ENCODE measurements at places on chromosomes 5 and 9. TPM values are rescaled to one million over a fixed set of nuclear protein-coding genes. Genes with fewer than 3 reads are reported as not detected.

- DNase-seq = no peak
These were observed 8.0 kb downstream of the GFPT2 start for GRCh38 chr5:180345186-180345585.

PCDHB3 gene
- total RNA-seq = 8.0 TPM

- no peak for DNase-seq
These were observed 8.6 kb upstream of the PITX1 start for GRCh38 chr5:135042595-135042994.

RORB gene
- 0.05 TPM for total RNA-seq

- no peak for DNase-seq
These were observed 121.1 kb downstream of the FBXL17 start for GRCh38 chr5:108260858-108261170.

GRCh38 chr5:73506459-73506955, 8.3 kb downstream of the BTF3 start:
- no peak for DNase-seq

- no peak for DNase-seq
These were observed 16.4 kb upstream of the ANXA6 start for GRCh38 chr5:151173711-151174611.

QRFP gene
- total RNA-seq = not detected

- DNase-seq = no peak
These were observed 24.5 kb downstream of the RETREG1 start for GRCh38 chr5:16592255-16592654.

DNA sequence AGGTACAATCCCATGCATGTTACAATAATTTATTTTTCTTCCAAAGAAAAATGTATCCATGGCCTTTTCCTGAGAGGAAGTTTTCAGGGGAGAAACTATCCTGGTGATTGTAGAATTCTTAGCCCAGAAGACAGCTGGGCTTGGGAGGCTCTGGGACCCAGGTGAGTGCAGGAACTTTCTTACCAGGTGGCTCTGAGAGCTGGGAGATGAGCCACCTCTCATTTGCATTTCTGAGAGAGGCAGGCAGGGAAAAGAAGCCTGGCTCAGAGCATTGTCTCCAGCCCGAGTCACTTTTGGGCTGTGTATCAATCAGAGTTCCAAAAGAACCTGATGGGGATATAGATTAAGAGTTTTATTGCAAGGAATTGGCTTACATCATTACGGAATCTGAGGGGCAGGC, 52.7 kb downstream of the ALG2 start:
- DNase-seq = no peak

FRMPD1 gene
- not detected for total RNA-seq

RAB3C gene
- 0.02 TPM for total RNA-seq

SCGB3A2 gene
- not detected for total RNA-seq

DNA sequence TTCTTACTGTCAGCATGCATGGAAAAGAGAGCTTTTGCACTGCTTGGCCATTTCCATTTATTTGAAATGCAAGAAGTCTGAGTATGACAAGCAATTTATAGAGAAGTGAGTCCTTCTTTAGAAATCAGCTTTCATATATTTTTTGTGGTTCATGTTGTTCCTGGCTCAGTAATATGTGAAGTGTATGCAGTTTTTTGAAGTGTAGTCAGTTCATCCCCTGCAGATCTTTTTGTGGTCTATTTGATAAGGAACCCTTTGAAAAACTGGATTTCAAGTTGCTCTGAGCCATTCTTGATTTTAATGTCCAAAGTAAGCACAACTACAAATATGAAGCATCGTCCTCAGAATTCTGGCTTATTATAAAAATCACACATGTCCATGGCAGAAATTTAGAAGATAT, 294.1 kb upstream of the SMC2 start:
- no peak for DNase-seq

CAMSAP1 gene
- total RNA-seq = 21.5 TPM

DNA sequence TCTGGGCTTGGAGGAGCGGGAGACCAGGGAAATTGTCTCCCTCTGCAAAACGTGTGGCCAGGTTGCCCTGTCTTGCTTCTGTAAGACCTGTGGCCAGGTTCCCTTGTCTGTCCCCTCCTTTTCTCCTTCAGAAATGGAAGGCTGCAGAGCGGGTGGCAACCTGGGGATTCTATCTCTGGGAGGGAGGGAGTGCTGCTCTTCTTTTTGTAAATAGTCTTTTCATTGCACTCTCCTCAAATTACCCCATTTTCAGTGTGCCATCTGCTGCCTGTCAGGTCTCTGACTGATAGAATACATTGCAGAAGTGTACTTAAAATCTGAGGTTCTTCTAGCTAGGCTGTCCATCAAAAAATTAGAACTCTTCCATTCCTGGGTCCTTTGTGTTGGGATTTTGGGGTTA, 126.0 kb downstream of the GABRB2 start:
- DNase-seq = no peak

DNA sequence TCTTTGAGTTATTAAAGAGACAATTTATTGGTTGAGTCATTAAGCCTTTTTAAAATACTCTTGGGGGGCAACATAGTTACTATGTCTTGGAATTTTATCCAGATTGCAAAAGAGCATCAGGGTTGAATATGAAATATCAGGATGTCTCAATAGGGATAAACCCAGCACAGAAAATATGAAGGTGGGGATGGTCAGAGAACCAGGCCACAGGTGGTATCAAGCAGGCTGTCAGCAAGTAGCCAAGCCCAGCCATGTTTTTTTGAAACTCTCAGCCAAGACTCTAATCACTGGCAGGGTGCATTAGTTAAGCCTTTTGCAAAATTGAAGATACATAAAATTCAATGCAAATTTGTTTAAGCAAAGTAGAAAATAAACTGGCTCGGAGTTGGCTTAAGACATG, 468.9 kb downstream of the DTWD2 start:
- no peak for DNase-seq

GRCh38 chr5:122400341-122400740, 88.3 kb downstream of the SNCAIP start:
- no peak for DNase-seq

DNA sequence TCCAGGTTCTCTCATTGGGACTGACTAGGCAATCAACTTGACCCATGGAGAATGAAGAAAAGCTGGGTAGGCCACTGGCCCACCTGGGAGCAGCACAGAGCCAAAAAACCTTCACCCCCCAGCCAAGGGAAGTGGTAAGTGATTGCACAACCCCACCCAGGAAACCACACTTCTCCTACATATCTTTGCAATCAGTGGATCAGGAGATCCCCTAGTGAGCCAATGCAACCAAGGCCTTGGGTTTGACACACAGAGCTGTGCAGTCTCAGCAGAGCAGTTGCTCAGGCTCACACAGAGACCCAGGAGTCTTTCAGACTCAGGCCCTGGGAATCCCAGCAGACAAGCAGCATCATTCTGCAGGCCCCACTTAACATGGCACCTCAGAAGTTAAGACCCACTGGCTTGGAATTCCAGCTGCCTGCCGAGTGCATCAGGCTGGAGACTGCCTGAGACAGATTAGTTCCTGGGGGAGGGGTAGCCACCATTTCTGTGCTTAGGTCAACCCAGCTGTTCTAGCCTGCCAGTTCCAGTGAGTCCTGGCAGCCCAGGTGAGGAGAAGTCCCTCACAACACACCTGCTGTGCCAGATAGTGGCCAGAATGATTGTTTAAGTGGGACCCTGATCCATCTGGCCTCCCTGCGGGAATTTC, 136.4 kb downstream of the SAXO1 start:
- DNase-seq = no peak

DNA sequence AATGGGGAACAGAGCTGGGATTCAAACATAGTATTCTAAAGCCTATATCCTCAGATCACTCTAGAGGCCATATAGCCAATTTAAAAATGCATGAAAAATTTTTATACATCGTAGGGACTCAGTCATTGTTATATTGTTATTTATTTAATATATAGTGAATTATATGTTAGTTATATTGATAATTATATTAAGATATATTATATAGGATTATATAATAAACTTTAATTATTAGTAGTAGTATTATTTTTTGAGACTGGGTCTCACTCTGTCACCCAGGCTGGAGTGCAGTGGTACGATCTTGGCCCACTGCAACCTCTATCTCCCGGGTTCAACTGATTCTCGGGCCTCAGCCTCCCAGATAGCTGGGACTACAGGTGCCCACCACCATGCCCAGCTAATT, 65.7 kb upstream of the DPYSL3 start:
- no peak for DNase-seq

- DNase-seq = no peak
These were observed 2.1 kb downstream of the HNRNPAB start for GRCh38 chr5:178206166-178207101.

DNA sequence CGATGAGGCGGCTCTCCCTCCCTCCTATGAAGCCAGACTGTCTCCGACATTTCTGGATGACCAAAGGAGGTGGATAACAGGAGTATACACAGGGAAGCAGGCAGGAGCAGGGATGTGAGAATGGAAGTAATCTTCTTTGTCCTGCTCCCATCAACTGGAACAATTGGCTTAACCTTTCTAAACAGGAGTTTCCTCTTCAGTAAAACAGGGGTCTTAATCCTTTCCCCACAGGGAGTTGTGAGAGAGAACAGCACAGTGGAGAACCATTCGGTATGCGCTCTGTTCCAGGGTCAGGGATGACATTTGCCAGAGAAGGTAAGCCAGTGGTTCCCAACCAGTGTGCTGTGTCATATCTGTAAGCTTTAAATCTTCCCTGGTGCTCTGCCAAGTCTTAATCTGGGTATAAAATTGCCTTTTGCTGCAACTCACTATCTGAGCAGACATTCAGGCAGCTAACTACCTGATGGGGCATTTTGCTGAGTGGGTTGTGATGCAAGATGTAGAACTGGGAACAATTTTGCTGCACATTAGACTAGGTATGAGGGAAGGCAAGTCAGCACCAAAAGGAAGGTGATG, 294.8 kb upstream of the KIF2A start:
- no peak for DNase-seq

NNT gene
- total RNA-seq = 76.1 TPM

C5orf46 gene
- 10.0 TPM for total RNA-seq

KIF12 gene
- total RNA-seq = 0.12 TPM

DNA sequence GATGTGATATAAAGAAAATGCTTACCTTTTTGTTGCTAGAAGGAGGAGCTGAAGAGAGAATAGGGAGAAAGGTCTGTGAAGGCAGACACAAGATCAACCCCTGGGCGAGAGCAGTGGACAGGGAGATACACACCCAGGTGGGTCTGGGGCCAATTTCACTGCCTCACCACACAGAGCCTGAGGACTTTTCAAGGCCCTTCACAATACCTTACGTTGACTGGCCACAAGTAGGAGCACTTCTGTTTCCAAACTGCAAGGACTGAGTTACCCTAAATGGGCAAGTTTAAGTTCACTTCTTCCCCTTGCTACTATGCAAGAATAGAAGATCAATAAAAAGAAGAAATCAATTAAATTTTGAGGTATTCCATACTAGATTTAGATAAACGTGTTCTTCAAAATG, 174.5 kb upstream of the SLC12A2 start:
- DNase-seq = peak; percentile 49

DNA sequence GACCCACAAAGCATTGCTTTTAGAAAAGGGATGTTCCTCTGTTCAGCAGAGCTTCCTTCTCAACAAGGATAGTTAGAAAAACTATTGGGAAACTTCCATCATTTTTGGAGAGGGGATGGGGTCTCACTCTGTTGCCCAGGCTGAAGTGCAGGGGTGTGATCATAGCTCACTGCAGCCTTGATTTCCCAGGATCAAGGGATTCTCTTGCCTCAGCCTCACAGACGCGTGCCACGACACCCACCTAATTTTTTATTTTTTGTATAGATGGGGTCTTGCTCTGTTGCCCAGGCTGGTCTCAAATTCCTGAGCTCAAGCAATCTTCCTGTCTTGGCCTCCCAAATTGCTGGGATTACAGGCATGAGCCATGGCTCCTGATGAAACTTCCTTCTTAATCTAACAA, 34.8 kb downstream of the PHAX start:
- no peak for DNase-seq

F12 gene
- 1.7 TPM for total RNA-seq

DNA sequence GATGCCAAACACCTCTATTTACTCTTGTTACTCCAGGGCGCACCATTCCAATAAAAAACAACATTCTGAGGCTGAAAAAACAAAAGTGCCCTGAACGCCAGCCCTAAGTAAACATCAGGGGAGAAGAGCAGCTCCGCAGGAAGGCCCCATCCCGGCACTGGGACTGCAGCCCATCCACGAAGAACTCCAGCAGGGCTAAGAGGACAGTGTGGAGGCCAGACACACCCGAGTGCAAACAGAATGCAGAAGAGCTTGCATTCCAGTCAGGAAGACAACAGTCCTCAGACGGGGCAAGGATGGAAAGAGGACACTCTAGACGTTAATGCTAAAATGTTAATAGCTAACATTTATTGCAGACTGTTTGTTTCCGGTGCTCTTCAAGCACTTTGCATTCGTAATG, 33.0 kb downstream of the FAM240B start:
- no peak for DNase-seq
